ENCODE measurements at places on chromosomes 6 and 20. TPM values are rescaled to one million over a fixed set of nuclear protein-coding genes. Genes with fewer than 3 reads are reported as not detected.

DNA sequence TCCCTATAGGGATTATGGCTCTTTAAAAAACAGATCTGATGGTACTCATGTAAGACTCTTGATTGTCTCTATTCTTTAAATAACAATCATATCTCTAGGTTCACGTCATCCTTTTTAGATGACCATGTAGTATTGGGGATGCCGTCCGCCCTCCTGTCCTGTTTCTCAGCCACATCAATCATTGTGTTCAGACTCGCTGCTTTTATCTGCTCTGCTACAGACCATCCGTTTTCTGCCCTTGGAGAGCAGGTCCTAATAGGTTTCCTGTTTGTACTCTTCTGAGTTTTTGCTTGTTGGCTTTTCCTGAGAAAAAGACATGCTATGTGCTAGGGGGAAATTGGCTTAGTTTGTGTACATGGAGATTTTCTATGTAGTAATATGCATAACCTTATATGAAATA, 76.8 kb downstream of the SASH1 start:
- no peak for DNase-seq

RAD21L1 gene
- total RNA-seq = not detected

BNIP5 gene
- total RNA-seq = not detected

DNA sequence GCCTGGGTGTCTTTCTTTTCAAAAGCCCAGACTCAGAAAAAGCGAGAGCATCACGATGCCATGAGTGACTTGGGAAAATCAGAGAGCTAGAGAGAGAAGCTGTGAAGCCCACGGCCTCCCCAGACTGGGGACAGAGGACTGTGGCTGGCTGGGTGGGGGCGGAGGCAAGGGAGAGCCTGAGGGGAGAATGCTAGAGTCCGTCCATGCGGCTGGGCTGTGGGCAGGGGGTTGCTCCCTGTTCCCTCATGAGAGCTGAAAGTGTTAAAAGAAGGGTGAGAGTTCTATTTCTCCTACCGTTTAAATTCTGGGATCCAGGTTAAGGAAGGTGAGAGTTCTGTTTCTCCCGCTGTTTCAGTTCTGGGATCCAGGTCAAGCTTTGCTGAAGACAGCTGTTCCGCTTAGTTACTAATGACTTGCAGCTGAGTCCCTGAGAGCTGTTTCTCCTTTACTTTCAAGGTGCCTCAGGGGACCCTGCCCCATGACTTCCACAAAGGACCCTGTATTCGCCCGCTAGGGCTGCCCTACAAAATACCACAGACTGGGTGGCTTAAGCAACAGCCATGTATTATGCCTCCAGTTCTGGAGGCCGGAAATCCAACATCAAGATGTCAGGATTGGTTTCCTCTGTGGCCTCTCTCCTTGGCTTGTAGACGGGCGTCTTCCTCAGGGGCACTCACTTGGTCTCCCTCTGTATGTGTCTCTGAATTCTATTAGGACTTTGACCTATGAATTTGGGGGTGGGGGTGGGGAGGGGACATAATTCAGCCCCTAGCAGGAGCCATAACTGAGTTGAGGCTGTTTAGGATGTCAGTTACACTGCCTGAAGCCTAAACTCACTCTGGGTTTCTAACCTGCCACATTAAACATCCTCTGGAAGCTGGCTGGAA, 127.0 kb downstream of the PXDC1 start:
- DNase-seq = no peak

- no peak for DNase-seq
These were observed 5.7 kb downstream of the SDCBP2 start for GRCh38 chr20:1323256-1323655.

DNA sequence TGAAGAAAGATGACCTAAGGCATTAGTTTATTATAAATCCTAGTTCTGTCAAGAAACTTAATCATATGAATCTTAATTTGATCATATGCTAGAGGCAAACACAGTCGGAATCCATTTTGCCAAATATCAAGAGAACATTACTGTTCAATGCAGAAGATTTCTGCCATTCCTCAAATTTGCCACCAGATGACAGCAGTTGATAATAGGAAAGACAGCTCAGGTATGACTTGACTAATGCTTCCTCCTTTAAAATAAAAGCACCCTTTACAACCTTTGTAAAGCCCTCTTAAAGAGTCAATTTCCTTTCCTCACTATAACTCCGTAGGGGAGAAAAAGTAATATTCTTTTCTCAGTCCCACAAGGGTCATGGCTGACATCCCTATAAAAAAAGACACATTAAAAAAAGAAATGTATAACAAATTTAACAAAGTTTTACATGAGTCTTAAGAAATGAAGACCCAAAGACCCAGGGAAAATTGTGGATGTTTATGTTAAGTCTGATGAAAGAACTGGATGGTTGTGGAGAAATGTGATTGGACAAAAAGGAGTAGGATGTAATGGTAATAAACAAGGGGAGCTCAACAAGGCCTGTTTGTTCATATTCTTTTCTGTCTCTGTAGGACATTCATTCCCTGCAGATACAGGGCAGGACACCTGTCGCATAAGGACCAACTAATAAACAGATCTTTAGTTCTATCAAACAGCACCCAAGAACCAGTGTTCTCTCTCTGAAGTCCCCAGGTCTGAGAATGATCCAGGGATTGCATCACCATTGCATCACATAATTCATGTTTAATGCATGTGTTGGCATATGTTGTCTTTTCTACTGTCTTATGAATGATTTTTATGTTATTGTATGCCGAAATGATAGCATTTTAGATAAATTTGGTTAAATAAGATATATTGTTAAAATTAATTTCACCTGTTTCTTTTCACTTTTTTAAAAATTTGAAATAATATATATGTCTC, 23.0 kb upstream of the IL17A start:
- DNase-seq = no peak

DNA sequence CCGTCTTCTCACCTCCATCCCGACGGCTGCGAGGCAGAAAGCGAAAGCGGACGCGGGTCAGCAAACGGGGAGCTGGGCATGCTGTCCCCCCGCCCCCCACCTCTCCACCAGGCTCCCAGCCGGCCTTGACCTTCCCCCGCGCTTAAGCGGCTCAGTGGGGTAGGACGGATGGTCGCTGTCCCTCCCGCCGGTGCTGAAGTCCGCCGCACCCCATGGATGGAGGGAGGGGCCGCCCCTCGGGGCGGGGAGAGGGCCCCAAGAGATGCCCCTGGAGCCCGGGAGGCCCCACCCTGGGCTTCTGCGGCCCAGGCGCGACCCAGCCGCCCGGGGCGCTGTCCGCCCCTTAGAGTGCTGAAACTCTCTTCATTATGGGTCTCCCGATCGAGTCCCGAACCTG, at the start of gene KCNB1:
Gene KCNB1 (minus strand): TSS at position 48 of the 397 bp plus-strand sequence. CDS start 188 bp downstream, outside the sequence.
- DNase-seq = peak; percentile 69

DNA sequence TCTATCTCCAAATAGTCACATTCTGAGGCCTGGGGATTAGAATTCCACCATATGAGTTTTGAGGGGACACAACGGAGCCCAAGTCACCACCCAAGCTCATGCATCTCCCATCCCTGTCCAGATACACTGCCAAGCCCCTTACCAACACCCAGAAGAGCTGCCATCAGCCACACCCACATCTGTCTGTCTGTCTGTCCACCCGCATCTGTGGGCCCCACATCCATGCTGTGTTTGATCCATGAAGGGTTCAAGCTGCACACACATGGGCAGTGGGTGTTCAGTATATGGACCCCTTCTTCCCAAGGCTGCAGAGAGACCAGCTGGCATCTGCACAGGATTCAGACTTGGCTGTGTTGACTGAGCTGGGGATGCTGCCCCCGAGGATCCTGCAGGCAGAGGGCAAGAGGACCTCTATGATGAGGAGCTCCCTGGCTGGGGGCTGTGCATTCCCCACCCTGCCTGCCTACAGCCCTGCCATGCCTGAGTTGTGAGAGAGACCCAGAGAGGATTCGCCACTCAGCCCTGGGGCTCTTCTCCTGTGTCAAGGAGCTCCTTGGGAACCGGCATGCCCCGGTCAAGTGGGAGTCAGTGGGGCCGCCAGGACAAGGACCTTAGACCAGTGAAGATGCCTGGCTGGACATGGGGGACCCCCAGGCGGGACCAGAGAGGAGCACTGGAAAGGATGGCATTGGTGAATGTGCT, 206.4 kb downstream of the SYNDIG1 start:
- no peak for DNase-seq

OR2H1 gene
- not detected for total RNA-seq
